ENCODE measurements at places on chromosomes 3 and 15.

GRCh38 chr3:4529876-4530588 is 36.9 kb downstream of the ITPR1 start:
- DNase-seq, result peak; percentile 84

GRCh38 chr3:142007710-142008399 is 131.4 kb downstream of the ATP1B3 start:
- DNase-seq, result no peak

DNA sequence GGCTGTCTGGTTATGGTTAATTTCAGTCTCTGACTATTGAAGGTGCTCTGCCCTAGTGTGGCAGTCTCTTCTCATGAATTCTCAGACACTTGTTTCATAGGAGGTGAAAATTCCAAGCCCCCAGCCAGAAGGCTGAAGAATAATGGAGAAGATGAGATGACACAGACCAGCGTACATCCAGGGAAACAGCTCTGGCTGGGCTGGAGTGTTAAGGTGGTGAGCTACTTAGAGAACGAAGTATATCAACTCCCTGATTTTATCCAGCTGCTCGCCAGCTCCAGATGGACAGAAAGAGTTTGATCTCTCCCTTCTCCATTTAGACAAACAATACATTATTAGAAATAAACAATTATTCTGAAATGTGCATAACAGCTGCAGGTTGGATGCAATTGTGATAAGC is 494.5 kb upstream of the RGMA start:
- no peak for DNase-seq

DNA sequence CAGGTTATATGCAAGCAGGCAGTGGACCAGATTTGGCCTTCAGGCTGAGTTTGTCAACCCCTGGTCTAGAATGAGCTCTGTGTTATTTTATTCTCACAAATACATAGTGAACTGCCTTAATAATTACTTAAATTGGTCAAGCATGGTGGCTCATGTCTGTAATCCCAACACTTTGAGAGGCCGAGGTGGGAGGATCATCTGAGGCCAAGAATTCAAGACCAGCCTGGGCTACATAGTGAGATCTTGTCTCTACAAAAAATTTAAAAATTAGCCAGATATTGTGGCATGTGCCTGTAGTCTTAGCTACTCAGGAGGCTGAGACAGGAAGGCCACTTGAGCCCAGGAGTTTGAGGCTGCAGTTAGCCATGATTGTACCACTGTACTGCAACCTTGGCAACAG is 15.0 kb downstream of the PLS1 start:
- no peak for DNase-seq

GRCh38 chr15:101286471-101287114 is 8.5 kb downstream of the SNRPA1 start:
- DNase-seq, result no peak

DNA sequence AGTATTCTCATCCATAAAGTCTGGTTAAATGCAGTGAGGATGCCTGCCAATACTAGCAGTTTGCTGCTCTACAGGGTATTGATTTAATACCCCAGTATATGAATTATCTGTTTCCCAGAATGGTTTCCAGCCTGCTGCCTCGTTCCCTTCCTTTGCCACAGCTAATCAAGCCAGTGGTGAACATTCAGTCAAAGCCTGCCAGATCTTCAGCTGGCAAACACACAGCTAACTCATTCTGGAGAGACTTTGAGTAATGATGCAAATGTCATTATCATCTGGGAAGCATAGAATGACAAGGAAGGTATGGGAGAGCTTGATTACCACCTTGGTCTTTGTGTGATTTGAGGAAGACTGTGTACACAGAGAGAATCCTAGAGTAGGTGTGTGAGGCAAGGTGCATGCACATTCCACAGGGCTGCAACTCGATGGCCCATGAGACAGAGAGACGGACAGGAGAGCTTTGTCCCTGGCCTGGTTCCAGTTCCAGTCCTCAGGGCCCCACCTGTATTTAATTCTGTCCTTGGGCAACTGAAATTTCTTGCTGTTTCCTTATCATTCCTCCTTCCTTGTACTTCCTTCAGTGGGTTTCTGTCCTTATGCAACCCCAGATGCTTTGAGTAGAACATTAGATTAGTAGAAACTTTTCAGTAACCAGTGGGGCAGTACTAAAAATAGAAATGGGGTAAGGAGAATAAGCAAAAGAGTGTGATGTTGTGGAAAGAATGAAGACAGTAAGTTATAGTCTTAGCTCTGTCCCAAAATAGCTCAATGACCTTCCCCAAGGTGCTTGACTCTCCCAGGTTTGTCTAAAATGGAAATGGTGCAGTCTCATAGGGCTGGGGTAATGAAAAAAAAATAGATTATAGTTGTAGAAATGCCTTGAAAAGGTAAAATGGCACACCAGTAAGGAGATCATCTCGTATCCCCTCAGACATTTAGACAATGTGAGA is 72.5 kb downstream of the MITF start:
- no peak for DNase-seq

DNA sequence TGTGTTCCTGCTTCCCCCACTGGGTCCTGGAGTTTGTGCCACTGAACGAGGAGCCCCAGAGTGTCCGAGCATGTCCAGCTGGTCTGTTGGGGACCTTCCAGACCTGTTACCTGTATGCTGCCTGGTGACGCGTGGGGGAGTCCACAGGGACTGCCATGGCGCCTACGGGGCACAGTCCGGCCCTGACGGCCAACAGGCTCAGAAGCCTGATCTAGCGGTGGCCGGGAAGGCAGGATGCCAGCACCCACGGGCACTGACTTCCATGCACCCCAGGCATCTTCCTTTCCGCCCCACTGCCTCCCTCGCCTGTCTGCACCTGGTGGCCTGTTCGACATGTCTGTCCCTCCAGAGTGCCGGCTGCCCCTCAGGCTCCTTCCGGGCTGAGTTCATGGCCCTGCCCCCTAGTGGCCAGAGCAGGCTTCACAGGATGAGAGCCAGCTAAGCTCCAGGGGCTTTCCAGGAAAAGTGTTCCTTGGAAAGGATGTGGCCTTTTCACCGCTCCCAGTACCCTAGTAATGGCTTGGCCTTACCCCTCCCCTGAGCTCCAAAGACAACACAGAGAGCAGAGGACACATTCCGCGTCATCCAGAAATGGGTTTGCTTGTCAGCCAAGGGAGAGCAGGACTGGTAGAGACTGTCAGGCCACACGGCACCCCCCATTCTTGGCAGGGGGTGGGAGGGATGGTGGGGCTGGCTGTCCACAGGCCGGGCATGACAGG is 35.7 kb downstream of the NGRN start:
- DNase-seq, result peak; percentile 35

- no peak for DNase-seq
Measured at GRCh38 chr15:78054966-78055365, 22.5 kb downstream of the TBC1D2B start.

DNA sequence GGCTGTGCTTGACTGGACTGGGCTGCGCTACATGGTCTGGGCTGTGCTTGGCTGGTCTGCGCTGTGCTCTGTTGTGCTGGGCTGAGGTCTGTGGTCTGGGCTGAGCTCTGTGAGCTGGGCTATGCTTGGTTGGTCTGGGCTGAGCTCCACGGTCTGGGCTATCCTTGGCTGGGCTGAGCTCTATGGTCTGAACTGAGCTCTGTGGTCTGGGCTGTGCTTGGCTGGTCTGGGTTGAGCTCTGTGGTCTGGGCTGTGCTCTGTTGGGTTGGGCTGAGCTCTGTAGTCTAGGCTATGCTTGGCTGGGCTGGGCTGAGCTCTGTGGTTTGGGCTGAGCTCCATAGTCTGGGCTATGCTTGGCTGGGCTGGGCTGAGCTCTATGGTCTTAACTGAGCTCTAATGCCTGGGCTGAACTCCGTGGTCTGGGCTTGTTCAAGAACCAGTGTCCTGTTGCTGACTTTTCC is 92.0 kb downstream of the PLXNA1 start:
- DNase-seq, result no peak

DNA sequence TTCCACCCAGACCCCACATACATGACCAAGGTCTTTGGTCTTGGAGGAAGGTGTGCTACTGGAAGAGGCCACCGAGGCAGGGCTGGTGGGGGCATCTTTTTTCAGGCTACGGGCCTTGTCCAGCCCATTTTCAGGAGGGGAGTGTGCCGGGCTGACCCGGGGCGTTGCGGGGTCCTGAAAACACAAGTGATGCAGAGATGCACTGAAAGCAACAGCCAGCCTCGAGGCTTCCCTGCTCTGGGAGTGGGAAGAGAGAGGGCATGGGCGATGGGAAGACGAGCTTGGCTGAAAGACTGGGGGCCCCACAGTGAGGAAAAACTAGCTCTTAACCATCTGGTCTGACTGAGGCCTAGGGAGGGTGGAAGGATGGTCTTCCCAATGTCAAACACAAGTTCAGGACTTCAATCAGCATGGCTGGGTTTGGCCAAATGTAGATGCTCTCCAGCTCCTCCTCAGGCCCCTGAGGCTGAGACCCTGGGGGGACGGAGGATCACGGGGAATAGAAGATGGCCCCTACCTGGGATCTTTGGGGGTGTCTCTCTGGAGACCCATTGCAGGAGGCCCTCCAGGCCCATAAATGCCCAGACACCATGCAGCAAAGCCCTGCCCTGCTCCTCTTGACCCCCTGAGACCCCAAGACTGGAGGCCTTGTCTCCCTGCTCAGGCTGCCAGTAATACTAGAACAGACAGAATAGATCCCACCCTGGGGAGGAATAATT is 38.9 kb downstream of the TLE3 start:
- no peak for DNase-seq

GRCh38 chr3:131983689-131984088 is 51.1 kb downstream of the CPNE4 start:
- DNase-seq, result no peak

DNA sequence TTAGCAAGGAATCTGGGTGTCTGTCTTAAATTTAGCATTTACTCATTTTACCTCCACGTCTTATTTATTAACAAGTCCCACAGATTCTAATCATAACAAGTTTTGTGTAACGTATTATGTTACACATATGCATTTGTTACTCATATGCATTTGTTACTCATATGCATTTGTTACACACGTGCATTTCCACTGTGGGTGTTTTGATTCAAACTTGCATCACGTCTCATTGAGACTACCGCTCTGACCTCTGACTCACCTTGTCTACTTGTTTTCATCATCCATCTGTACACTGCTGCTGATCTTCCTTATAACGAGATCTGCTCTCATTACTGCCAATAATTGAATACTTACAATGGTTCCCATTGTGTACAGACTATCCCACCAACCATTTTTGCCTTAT is 1141.4 kb downstream of the TBL1XR1 start:
- DNase-seq, result no peak

DNA sequence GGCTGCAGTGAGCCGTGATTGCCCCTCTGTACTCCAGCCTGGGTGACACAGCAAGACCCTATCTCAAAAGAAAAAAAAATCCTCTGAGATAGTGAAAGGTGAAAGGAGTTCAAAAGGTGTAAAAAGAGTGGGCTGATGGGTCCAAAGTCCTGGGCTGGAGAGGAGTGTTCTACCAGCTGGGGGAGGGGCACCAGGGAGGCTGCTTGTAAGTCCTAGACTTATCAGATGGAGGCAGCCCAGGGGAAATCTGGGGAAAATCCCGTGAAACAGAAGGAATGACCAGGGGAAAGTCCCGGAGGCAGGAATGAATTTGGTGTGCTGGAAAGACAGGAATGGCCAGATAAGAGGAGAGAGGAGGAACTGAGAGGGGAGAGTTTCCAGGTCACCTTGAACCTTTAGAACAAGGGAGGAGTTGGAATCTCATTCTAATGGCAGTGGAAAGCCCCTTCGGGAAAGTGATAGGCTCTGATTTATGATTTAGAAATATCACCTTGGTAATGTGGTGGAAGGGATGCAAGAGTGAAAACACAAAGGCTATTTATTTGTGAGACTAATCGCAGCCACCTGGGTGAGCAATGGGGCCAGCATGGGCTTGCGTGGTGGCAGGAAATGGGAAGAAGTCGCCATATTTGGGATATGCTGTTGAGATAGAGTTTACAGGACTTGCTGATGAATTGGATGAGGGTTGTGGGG is 23.4 kb upstream of the PPP4R2 start:
- DNase-seq, result no peak

- no peak for DNase-seq
Measured at GRCh38 chr15:57575363-57575762, 16.3 kb upstream of the MYZAP start.

All from CD14-positive monocyte (primary cell).